ENCODE measurements at places on chromosomes 6 and 20. TPM values are rescaled to one million over a fixed set of nuclear protein-coding genes. Genes with fewer than 3 reads are reported as not detected.

GRCh38 chr6:79610306-79611009, 20.7 kb upstream of the SH3BGRL2 start:
- DNase-seq = peak; percentile 79

DNA sequence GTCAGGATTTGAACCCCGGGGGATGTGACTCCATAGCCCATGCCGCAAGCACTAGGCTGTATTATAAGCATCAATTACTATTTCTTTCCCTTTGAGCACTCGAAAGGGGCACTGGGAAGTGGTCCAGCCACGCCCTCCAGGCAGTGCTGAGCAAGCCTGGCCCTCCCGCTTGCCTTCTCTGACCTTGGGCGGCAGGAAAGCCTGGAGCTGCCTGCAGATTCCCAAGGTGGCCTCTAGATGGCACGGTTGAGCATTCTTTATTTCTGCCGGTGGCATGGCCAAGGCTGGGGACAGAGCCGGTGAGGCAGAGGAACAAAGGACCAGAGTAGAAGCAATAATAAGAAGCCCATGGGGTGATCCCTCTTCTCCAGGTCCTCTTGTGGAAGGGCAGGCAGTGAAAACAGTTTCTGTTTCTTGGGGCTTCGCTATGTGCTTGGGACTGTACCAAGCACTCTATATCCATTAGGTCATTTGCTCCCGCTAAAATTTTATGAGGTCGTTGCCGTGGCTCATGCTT, 32.0 kb downstream of the ARHGAP40 start:
- peak; percentile 52 for DNase-seq

GRCh38 chr6:15356179-15356578, 110.3 kb downstream of the JARID2 start:
- no peak for DNase-seq

DNA sequence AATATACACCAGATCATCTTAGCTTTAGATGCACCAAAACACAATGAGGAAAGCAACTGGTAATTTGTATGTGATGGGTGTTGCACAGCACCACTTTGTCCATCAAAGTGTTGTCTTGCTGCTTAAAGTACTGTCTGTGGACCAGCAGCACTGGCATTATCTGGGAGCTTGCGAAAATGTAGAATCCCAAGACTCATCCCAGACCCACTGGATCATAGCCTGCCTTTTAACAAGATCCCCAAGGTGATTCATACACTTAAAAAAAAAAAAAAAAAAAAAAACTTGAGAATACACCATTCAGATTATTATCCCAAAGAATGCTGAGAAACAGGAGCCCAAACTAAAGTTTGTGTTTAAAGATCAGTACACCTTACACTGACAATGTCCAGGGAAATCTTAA, 123.4 kb downstream of the TASP1 start:
- no peak for DNase-seq

DNA sequence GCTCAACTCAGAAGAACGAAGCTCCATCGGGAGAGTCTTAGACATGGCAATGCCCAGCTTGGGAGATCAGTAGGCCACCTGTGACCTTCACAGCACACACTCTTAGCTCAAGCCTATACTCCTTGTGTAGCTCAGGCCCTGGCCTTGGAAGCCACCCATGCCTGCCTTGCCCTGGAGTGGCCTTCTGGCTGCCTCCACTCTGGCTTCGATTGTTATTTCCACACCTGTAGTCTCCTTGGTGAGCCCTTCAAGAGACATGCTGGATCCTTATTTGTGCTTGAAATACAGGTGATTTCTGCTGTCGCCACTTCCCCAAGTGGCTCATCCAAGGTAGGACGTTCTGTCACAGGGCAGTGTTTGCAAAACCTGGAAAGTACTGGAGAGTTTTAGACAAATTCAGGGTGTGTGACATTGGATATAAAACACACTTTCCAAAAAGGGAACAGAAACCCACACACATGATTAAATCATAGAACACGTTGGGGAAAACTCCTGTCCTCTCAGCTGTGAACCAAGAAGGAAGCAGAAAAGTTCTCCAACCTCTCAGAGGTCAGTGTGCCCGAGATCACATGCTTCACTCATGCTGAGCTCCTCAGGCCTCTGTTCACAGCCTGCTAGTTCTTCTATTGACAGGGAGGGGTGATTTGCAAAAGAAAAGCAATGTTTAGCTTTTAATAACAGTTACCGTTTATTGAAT, 391.8 kb downstream of the CDC5L start:
- no peak for DNase-seq

DNA sequence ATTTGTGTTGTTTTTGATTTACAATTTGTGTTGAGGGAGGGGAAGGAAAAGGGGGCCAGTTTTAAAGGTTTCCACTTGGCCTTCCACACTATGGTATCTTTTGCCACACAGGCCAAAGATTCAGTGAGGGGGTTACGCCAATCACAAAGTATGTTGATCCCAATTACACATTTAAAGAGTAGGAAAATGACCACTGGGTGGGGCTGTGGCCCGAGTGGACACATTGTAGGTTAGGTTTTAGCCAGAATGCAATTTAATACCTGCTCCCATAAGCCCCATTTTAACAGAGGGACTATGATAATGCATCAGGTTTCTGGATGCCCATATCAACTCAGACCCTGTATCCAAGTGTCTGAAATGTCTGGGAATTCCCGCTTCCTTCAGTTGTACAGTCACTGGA, 15.6 kb downstream of the VGLL2 start:
- no peak for DNase-seq

- DNase-seq = no peak
Measured at GRCh38 chr6:168332020-168332419, 12.4 kb upstream of the DACT2 start.

GRCh38 chr6:17869010-17869752, 118.3 kb downstream of the KIF13A start:
- DNase-seq = no peak

GRCh38 chr6:136161950-136162349, 88.2 kb downstream of the MTFR2 start:
- no peak for DNase-seq

DNA sequence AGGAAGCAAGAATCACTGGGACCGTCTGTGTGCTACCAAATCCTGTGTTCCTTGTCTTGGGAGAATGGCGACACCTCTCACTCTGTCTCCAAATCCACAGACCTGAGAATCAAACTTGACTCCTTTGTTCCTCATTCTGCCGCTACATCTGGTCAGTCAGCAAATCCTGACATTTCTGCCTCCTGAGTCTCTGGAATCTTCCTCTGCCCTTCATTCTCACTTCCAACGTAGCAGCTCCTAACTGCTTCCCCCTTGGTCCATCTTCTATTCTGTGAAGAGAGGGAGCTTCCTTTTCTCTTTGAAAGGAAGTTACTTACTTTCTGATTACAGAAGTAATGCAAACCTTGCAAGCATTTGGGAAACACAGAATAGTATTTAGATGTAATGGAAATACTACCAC, 37.7 kb downstream of the SYTL3 start:
- no peak for DNase-seq

DNA sequence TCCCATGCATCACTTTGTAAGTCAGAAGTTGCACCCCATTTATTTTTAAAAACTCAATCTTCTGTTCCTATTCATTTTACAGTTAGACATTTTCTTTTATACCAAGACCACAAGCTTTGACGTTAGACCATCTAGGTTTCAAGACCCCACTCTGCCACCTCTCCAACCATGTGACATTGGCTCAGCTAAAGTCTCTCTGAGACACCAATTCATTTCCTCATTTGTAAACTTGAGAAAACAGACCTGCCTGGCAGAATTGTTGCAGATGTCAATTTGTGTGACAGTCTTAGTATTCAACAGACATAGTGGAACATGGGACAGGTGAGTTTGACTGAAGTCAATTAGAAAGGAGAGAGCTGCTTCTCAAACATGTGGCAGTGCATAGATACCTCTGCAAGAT, 55.6 kb upstream of the CSE1L start:
- no peak for DNase-seq

- no peak for DNase-seq
Measured at GRCh38 chr6:140101818-140102217, 727.4 kb upstream of the CITED2 start.

DNA sequence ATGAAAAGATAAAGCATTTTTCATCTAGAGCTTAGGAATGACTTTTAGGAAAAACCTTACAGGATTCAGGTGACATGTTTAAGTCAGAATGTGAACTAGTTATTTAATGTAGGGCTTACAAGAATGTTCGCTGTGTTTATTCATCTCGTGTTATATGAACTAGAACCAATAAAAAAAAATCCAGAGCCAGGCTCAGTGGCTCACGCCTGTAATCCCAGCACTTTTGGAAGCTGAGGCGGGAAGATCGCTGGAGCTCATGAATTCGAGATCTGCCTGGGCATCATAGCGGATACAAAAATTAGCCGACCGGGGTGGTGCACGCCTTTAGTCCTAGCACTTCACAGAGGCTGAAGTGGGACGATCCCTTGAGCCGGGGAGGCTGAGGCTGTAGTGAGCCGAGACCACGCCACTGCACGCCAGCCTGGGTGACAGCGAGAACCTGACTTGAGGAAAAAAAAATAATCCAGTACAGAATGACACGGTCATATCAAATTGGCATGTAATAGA, 46.3 kb downstream of the OR2B2 start:
- no peak for DNase-seq

DNA sequence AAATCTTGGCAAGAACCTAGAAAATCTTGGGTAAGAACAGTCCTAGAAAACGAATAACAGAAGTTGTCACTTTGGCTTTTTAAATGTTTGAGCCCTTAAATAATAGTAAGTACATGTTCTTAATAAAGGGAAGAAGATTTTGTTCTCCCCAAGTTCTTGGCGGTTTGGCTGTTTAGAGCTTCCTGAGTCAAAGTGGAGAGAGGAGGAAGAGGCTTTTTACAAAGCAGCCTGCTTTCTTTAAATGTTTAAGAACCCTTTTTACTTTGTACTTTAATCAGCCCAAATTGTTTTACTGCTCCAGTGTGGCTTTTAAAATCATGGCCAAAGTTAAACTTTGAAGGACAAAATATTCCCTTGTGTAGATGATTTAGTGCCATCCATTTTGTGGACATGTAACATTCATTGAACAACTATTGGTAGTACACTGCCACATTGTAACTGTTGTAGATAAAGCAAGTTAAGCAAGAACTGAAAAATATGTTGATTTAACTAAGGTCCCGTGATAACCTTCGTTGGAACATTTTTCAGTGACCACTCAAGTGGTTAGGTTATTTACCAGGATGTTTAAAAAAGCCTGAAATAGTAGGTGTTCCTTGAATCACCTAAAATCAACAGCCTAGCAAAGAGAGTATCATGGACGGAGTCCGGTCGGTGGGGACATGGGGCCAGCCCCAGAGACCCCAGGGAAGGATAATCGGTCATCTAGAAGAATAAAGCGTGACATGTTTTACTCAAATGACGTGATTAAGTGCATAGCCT, 2.4 kb downstream of the AMD1 start:
- DNase-seq = no peak

- DNase-seq = no peak
Measured at GRCh38 chr6:87738000-87738399, 36.0 kb upstream of the AKIRIN2 start.

DNA sequence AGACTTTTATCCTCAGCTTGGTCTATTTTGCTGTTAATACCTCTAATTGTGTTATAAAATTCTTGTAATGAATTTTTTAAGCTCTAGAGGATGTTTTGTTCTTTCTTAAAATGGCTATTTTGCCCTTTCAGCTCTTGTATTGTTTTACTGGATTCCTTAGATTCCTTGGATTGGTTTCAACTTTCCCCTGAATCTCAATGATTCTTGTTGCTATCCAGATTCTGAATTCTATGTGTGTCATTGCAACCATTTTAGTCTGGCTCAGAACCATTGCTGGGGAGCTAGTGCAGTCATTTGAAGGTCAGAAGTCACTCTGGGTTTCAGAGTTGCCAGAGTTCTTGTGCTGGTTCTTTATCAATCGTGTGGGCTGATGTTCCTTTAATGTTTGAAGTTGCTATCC, 37.1 kb downstream of the OTOR start:
- no peak for DNase-seq

- DNase-seq = no peak
Measured at GRCh38 chr6:166872531-166873009, 83.8 kb downstream of the RNASET2 start.

The SEC23B gene
- 78.5 TPM for total RNA-seq

The GGTLC1 gene
- 0.43 TPM for total RNA-seq

The TMEM244 gene
- not detected for total RNA-seq

The EPPIN gene
- total RNA-seq = not detected

The ZSCAN23 gene
- 12.0 TPM for total RNA-seq

Measured in PC-9 (cell line).